ENCODE measurements at places on chromosomes 6 and 20.

DNA sequence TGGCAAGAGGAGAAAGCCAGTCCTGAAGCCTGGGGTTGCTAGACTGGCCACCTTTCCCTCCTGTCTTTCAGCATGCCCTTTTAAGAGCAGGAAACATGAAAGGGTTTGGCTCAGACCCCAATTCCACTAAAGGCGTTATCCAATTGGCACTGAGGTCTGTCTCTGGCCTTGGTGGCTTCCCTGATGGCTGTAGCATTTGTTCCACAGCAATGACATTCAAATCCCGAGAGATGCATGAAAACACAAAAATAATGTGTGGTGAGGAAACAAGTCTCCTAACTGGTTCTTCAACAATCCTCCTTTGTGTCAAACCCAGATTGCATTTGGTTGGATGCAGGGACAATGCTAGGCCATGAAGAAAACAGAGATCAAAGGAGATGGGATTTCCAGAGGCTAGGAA lies 56.5 kb upstream of the ADTRP start:
- DNase-seq = no peak

DNA sequence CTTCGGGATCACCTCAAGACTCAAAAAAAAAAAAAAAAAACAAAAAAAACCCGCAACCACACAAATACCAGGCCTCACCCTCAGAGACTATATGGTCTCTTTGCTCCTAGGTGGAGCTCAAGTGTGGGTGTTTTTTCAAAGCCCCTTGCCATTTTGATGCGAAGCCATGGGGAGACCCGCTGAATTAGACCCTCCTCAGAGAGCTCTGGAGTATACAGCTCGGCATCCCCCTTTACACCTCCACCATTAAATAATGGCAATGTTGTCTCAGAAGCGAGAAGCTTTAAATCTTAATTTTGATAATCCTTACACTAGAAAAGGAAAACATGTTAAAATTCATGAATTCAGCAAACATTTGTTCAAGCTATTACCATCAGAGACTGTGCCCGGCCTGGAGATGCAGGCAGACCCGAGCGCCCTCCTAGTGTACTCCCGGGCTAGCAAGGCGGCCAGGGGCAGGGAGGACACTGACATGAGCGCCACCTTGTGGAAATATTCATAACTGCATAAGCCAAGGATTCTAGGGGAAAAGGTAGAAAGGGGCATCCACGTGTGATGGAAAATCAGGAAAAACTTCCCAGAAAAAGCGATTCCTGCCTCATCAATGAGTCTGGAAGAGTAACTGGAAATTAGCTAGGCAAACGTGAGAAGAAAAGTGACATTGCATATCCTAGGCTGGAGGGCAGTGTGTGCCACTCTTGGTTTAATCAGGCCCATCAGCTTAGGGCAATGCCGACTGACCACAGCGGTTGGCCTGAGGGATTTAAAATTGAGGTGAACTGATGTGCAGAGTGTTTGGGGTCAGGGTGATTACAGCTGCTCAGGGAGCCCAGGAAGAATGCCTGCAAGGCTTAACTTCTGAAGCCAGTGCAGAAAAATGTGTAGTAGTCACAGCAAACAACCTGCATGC lies 72.5 kb downstream of the B3GAT2 start:
- DNase-seq = peak; percentile 22

GRCh38 chr6:83600459-83600858 lies 88.1 kb downstream of the PRSS35 start:
- DNase-seq = no peak

GRCh38 chr20:24584538-24585356 lies 115.3 kb downstream of the SYNDIG1 start:
- no peak for DNase-seq

Measured in stimulated activated CD4-positive, alpha-beta T cell treated with anti-CD3 and anti-CD28 coated beads, TNF-alpha, amount 100 ng/mL, for 48 hours (primary cell).